ENCODE measurements at places on chromosomes 4 and X.

DNA sequence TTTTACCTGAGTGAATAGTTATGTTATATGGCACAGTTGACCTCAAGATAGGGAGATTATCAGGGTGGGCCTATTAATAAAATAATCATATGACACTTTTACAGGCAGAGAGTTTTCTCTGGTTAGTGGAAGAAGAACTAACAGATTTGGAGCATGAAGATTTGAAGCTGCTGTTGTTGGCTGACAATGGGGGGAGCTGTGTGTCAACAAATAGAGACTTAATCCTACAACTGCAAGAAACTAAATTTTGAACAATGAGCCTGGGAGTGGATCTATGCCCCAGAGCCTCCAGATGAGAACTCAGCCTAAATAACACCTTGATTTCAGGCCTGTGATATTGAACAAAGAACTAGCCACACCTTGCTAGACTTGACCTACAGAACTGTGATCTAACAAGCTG, 7.2 kb upstream of the CCSER1 start:
- DNase-seq: no peak

DNA sequence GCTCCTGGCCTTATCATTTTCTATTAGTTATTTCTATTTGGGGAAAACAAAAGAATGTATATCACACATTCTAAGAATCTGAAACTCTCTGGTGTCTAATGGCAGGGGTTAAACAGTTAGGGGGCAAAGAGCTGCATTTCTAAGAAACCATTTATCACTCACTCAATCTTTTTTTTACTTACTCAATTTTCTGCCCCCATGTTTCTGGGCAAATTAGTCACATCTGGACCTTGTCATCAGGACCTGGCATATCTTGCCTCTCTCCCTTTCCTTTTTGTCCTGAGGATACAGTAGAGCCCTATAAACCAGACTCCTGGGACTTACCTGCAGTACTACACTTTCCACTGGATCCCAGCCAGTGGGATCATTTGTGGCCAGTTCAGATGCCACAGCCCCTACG, 89.1 kb downstream of the ANXA3 start:
- no peak for DNase-seq

- DNase-seq: no peak
Measured at GRCh38 chr4:124740501-124740900, 28.0 kb upstream of the ANKRD50 start.

DNA sequence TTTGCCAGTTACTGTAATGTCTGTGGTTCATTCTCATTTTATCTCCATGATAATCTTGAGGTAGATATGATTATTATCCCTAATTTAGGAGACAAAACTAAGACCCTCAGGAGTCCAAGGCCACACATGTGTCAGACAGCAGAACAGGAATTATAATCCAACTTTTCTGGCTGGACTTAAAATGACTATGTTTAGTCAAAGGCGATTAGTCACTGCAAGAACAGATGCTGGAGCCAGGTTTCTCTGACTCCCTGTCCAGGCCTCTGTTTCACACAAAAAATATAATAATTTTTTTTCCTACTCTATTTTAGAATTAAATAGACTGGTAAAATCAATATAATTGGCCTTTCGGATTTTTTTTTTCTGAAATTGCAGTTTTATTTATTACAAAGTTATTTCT, 56.7 kb upstream of the TMEM131L start:
- no peak for DNase-seq

- no peak for DNase-seq
Measured at GRCh38 chr4:13627178-13627605, 333 bp downstream of the BOD1L1 start.

- DNase-seq: no peak
Measured at GRCh38 chr4:8769645-8770517, 101.8 kb downstream of the HMX1 start.

- no peak for DNase-seq
Measured at GRCh38 chrX:39996536-39996935, 101.2 kb downstream of the BCOR start.

DNA sequence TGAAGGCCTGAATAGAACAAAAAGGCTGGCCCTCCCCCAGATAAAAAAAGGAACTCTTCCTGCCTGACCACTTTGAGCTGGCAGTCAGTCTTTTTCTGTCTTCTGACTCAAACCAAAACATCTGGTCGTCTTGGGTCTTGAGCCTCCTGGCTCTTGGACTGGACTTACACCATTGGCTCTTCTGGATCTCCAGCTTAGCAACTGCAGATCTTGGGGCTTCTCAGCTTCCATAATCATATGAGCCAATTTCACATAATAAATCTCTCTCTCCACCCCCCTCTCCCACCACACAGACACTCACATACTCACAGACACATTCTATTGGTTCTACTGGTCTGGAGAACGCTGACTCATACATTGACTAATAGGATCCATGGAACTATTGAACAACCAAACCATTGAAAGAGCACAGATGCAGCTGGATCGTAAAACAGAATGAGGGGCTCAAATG, 15.6 kb upstream of the CWH43 start:
- no peak for DNase-seq

DNA sequence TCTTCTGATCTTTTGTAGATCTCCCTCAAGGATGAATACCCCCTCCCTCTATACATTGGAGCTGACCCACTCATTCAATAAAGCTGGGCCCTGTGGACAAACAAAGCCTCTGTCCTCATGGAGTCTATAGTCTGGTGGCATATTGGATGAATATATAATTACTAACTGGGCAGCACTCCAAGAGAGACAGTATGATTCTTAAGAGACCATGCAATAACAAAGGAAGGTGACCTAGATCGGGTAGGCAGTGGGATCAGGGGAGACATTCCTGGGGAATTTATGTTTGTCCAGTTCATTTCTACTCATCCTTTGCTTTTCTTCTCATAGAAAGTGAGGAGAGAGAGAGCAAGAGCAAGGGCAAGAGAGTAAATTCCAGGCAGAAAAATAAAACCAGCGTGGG, 23.5 kb upstream of the CXCL13 start:
- DNase-seq: no peak

- DNase-seq: no peak
Measured at GRCh38 chr4:98688411-98689290, 30.2 kb upstream of the TSPAN5 start.

- DNase-seq: no peak
Measured at GRCh38 chr4:32219306-32220075, 1499.3 kb downstream of the PCDH7 start.

GRCh38 chrX:1606496-1606895, 8.4 kb upstream of the ASMT start:
- DNase-seq: no peak

DNA sequence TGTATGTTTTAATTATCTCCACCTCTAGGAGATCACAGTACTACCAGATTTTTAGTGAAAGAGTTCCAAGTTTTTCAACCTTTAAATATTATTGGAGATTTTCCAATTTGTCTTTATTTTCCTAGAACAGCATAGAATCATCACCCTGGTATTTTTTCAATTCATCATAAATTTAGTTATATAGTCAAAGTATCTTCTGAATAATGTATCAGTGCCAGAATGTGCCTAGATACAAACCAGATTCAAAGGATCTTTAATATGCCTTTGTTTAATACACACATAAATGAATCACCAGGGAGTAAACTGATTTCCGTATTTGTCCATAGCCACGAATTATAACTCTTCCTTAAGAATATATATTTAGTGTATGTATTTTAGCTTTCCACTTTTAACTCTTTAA, 1373.1 kb downstream of the STIM2 start:
- no peak for DNase-seq

DNA sequence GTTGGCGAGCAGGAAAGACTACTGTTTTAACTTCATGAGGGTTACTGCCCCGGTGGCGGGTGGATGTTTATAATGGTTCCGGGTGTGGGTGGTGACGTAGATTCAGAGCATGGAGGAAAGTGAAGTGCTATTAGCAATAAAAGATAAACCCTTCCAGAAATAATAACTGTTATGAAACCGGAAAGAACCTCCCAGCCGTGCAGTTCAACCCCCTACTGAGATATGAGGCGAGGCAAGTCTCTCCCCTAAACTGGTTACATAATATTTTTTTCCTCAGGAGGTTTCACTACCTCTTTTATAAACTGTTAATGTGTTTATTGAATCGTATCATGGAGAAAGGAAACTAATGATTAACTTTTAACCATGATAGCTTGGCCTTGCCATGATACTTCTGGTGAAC, 33.9 kb upstream of the STIM2 start:
- DNase-seq: no peak

DNA sequence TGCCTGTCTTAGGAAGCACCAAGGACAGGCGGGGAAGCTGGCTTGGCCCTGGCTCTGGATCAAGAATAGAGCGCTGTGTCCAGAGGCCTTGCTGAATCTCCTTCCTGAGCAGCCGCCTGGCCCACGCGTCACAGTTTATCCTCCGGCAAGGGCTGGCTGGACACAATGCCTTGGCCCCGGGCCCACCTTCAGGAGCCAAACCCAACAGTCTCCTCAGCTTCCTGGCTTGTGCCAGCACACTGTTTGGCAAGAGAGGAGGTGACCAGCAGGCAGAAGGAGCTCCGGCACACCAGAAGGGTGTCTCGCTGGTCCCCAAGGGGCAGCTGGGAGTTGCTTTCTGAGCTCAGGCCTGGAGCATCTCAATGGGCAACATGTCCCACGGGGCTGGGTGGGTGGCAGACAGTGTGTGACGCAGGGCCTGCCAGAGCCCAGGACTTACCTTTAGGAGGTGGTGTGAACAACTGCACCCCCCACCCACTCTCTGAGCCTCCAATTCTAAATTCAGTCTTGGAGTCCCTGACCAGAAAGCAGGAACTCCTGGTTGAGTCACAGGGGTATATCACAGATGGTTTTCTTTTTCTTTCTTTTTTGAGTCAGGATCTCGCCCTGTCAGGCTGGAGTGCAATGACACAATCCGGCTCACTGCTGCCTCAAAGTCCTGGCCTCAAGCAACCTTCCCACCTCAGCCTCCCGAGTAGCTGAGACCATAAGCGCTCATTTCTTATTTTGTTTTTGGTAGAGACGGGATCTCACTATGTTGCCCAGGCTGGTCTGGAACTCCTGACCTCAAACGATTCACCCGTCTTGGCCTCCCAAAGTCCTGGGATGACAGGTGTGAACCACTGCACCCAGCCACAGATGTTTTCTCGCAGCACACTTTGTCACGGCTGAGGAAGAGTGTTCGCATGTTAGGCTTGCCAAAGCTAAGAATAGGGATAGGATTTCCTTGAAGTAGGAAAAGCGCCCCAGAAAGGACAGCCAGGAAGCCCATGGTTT, 361.2 kb downstream of the BCOR start:
- no peak for DNase-seq

DNA sequence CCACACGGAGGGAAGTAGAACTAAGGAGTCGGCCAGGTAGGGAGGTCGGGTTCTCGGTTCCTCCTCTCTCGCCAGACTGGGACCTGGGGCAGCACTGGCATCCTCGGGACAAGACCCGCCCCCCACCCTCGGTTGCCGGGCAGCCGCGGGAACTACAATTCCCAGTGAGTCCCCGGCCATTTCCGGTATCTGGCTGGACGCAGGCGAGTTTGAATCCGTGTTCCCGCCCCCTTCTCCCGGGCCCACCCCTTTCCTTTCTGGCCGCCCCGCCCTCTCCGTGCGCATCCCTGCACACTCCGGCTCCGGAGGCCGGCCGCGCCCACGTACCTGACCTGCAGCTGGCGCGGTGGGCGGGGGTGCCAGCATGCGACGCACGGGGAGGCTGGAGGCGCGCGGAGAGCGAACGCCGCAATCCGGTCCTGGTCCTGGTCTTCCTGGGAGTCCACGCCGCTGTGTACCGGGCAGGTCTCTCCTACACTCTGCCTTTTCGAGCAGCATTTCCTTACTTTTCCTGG, 10.2 kb upstream of the DLG3 start:
- DNase-seq: no peak

DNA sequence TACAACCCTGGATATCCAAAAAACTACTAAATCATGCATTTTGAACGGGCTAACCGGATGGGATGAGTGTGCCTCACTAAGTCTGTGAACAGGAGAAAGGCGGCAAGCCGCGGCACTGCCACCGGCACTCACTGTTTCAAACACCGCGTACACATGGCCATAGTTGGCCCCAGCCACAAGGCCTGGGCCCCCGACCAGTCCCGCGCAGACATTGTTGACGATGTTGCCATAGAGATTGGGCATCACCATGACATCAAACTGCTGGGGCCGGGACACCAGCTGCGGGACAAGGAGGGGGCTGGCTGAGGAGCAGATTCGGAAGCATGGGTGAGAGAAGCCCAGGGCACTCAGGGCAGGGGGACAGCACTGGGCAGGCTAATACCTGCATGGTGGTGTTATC, 5.8 kb downstream of the SRPK3 start:
- DNase-seq: no peak

DNA sequence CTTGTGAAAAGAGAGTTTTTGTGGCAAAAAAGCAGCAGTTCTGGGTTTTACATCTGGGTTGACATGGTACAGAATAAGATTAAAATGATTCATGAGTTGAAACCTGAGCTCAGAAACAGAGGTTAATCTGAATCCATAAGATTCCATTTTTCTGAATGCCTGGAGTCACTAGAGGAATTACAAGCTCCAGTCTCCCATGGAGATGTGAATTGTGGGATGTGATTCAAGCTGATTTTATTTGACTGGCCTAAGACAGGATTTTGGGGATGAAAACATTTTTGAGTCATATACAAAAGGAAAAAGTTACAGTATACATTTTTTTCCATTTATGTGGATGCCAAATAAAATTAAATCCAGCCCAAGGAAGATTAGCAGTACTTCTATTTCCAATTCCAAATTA, 161.1 kb downstream of the RBM46 start:
- no peak for DNase-seq

Measured in stimulated activated CD4-positive, alpha-beta T cell treated with anti-CD3 and anti-CD28 coated beads, Interleukin-1b, Interleukin-23, amount 100 ng/mL, for 1 hour (primary cell).